Fibroblast of upper back skin (primary cell): ENCODE measurements at places on chromosomes 16 and 17.

DNA sequence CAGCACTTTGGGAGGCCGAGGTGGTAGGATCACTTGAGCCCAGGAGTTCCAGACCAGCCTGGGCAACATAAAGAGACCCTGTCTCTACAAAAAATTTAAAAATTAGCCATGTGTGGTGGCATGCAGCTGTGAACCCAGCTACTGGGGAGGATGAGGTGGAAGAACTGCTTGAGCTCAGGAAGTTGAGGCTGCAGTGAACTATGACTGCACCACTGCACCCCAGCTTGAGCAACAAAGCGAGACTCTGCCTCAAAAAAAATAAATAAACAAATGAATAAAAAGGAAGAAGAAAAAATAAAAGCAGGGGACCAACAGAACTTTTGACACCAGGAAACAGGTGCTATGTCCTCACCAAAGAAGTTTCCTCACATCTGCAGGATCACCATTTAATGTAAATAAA is 14.2 kb downstream of the TERF2 start:
- DNase-seq: no peak

DNA sequence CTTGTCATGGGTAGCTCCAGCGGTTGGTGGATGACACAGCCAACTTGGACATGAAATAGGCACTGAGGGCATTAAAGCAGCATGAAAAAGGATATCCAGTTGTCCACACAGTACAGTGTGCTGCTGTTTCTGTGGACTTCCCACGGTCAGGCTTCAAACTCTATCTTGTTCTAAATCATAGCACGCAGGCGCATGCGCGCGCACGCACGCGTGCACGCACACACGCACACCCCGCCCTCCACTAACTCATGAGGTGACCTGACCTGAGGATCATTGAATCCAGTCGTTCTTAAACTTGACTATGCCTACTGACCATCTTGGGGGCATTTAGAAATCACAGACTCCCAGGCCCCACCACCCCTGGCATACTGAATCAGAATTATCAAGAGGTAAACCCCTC is 361.4 kb downstream of the CA10 start:
- DNase-seq: no peak

DNA sequence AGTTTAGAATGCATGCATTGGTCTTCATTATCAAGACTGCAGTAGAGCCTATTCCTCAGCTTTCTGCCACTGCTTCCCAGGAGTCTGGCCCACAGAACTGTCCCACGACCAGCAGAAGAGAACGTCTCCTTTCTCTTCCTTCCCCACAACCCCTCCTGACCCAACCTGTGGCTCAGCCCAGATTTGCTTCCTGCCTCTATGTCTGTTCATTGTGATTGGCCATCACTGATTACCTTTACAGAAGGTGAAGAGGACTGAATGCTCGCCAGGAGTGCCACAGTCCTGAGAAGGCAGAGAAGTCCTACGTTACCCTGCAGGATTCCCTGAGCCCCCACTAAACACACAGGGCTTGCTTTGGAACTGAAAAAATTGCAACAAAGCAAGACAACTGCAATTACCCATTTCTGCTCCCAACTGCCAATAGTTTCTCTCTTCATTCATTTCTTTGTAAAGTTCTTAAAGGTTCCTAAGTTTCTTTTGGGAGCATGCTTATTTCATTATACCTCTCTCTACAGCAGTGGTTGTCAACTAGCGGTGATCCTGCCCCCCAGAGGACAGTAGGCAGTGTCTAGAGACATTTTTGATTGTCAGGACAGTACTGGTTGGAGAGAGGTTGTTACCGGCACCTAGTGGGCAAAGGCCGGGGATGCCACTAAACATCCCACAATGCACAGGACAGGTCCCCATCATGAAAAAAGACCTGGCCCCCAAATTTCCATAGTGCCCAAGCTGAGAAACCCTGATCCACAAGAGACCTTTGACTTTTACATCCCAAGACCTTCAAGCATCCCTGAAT is 4.5 kb upstream of the NAT9 start:
- DNase-seq: no peak

DNA sequence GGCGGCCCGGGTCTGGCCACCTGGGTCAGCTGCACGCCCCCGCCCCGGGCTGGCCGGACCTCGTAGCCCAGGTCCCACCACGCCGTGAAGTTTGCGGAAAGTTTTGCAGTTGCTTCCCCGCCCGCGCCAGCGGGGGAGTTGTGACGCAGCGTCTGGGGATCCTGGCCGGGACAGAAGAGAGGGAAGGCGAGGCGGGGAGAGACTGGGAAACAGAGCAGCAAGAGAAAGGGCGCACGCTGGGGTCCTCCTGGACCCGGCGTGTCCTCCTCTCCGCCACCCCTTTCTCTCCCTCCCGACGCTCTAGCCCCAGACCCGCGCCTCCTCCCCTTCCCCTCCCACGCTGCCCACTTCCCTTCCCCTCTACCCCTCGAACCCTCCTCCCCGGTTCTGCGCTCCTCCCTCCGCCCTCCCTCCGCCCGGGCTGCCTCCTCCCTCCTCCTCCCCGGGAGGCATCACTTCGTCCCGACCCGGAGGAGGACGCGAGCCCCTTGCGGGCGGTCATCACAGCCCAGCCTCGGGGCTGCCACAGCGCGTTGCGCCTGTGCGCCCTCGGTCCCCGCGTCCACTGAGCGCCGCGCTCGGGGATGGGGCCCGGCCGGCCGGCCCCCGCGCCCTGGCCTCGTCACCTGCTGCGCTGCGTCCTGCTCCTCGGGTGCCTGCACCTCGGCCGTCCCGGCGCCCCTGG is at the start of gene MRC2:
Gene MRC2, plus strand, starts transcription at position 452 of the 685 bp plus-strand sequence. Its CDS starts 133 bp downstream, at position 585.
- peak; percentile 86 for DNase-seq

- peak; percentile 27 for DNase-seq
Observed at GRCh38 chr16:22614271-22614947, 103.7 kb downstream of the NPIPB5 start.

GRCh38 chr17:81652906-81653771 is 3.2 kb downstream of the PDE6G start:
- no peak for DNase-seq

DNA sequence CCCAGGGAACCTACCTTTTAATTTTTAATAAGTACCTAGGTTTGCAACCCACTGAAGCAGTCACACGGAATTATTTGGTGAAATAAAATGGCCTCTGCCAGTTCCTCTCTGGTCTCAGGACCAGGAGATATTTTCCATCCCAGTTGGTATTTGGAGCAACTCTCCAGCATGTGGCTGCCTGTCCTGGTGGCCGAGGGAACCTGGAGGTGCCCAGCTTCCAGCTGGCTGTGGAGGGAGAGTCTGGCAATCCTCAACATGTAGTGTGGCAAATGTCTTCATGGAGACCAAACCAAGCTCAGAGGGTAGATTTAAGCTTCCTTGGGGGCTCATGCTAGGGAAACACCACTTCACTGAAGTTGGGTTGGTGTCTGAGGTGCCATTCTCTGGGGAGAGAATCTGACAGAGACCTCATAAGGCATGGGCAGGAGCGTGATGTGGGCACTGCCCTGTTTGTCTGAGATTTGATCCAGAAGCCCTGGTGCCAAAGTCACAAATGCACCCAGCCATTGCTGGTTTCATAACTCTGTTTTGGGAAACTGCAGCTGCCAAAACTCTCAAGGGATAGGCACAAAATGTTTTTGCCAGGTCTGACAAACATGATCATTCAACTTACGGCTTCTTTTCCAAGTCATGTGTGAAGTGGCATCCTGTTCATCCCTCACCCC is 2.8 kb downstream of the MT1X start:
- no peak for DNase-seq

GRCh38 chr16:28538733-28539596 is at the start of gene NUPR1:
Gene NUPR1, minus strand, starts transcription at chr16:28538974. Its CDS starts 67 bp downstream, at chr16:28538907.
- peak; percentile 99 for DNase-seq

DNA sequence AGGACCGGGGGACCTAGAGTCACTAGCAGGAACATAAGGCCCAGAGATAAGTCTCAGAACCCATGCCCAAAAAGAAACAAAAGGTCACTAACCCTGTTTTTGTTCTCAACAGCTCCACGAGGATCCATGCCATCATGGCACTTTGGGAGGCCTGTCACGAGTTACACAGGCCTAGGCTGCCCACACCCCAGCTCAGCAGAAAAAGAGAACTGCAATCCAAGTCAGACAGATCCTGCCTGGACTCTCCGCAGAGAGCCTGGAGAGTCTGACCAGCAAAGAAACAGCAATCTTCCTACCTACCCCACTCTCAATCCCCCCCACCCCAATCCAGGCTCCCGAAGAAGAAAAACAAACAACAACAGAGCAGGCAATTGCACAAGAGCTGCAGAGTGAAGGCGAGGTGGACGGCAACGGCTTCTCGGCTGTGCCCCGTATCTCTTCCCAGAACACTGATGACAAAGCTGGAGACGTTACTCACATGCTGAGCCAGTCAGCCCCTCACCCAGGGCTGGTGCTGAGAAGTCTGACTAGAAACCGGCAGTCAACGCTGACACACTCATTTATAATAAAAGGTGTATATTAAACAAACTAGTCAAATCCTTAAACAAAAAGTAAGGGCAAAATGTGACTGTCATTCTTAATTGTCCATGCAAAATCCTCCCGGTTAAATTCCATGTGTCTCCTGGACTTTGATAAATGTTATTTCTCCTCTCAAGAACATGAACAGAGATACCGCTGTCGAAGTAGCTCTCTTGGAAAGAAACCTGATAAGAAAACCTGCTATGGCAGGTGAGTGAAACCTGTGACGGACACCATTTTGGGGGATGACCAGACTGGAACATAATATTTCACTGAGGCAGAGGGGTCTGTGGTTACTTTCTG is 89.3 kb downstream of the SMG6 start:
- peak; percentile 87 for DNase-seq

GRCh38 chr16:19289811-19290485 is 4.4 kb downstream of the CLEC19A start:
- DNase-seq: no peak

DNA sequence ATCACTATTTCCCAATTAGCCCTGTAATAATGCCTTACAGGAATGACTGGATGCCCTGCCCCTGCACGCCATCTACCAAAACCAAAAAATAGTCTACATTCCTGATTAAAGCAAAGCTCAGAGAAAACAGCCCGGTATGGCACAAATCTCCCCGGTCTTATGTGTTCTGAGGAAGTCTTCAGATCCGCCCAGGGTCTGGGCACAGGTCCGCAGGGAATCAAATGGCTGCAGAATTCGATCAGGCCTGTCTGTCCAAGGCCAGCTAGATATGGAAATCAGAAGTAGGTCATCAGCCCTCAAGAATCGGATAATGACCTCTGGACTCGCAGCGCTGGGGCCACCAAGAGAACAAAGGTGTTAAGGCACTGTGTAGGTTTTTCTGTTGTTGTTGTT is 171.0 kb downstream of the ZFHX3 start:
- DNase-seq: peak; percentile 38

- DNase-seq: no peak
Observed at GRCh38 chr16:51341204-51341603, 190.1 kb upstream of the SALL1 start.
